ENCODE measurements at places on chromosomes 2 and 18.

GRCh38 chr2:168624028-168624427 lies 168.0 kb downstream of the CERS6 start:
- DNase-seq: no peak

DNA sequence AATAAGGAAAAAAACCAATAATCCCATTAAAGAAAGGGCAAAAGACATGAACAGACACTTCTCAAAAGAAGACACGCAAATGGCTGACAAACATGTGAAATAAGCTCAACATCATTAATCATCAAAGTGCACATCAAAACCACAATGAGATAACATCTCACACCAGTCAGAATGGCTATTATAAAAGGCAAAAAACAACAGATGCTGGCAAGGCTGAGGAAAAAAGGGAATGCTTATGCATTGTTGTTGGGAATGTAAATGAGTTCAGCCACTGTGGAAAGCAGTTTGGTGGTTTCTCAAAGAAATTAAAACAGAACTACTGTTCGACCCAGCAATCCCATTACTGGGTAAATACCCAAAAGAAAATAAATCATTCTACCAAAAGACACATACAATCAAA lies 285.6 kb downstream of the NR4A2 start:
- no peak for DNase-seq

DNA sequence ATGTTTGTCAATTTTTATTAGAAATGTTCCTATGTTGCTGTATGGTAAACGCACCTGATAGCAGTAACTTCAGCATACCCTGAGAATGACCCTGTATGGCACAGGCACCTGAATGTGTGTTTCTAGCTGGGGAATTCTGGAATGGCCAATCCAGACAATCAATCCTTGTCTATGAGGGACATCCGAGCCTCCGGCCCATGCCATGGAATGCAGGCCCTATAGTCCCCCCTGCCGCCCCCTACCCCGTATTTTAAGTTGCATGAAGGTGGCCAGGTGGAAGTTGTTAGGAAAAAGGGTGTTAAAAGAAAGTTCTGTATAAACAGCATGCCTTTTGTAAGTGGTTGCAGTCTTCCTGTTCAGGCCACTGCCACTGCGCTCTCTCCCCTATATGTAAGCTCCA lies 595.9 kb downstream of the DSC3 start:
- no peak for DNase-seq

GRCh38 chr2:217142649-217143266 lies 282.9 kb upstream of the TNP1 start:
- DNase-seq: no peak

DNA sequence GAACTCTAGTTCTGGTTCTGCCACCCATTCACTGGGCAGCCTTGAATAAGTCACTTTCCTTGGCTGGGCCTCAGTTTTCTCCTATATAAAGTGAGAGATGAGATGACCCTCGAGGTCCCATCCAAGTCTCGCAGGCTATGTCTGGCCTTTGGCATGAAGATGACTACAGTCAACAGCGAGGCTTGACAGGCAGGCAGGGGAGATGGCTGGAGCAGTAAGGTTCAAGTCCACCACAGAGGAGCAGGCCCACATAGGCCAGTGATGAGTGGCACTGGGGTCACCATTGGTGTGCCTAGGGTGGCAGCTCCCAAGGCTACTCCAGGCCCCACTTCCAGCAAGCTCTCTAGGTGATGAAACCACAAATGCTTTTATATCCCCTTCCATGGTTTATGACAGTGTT lies 161.4 kb downstream of the ZFP36L2 start:
- no peak for DNase-seq

DNA sequence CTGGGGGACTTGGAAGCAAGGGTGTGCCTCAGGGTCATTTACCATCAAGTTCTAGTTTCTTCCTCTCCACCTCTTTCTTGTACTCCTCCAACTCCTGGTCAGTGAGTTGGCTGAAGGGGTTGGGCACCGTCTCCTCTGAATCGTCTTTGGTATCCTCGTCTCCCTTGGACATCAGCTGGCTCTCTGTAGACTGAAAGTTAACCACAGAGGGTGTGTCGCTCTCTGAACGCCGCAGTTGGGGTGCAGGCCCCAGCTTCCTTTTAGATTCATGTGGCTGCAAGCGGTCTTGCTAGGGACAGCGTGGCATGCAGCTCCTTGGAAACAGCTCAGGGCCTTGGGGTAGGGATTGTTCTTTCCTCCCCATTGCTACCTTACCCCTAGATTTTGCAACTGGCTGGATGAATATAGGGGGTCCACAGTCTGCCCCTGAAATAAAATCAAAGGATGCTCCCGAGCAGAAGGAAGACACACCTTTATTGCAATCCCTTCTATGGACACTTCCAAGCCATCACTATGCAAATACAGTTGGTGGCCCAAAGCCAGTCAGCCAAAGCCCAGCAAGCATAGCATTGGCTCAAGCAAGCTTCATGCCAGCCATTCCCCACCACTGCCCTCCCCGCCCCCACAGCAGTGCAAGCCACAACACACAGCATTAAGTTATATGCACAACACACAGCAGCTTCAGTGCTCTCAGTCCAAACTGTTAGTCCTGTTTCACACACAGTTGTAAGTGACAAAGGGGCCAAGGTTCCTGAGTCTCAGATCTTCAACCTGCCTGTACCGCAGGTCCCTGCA lies 93.2 kb downstream of the ADD2 start:
- DNase-seq: no peak

GRCh38 chr18:48034651-48035555 lies 104.4 kb upstream of the SMAD2 start:
- DNase-seq: no peak

Data from AG20443 (cell line).